Activated naive CD4-positive, alpha-beta T cell treated with Interleukin-2 at 50 U/mL for 16 hours (primary cell): ENCODE measurements at places on chromosomes 13 and 19.

DNA sequence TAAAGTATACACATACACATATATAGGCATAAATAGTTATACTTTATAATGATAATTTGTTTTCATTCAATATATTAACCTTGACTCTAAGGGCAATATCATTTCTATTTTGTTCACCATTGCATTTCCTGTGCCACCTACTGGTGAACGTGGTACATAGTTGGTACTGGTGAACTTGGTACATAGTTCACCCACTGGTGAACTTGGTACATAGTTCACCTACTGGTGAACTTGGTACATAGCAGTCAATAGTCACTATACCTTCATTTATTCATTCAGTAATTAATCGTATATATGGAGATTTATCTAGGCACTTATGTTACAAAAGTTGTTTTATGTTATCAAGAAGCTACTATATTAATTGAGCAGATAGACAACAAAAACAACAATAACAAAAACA, 172.6 kb upstream of the ATXN8OS start:
- DNase-seq: no peak

- no peak for DNase-seq
Observed at GRCh38 chr19:10421240-10422045, 1.1 kb downstream of the PDE4A start.

GRCh38 chr13:97726664-97727280, 226.7 kb upstream of the IPO5 start:
- no peak for DNase-seq

- DNase-seq: no peak
Observed at GRCh38 chr19:37817180-37817981, 38.0 kb upstream of the ZNF573 start.

GRCh38 chr13:44048326-44048725, 168.6 kb downstream of the LACC1 start:
- DNase-seq: no peak
